ENCODE measurements at places on chromosomes 6 and 20.

DNA sequence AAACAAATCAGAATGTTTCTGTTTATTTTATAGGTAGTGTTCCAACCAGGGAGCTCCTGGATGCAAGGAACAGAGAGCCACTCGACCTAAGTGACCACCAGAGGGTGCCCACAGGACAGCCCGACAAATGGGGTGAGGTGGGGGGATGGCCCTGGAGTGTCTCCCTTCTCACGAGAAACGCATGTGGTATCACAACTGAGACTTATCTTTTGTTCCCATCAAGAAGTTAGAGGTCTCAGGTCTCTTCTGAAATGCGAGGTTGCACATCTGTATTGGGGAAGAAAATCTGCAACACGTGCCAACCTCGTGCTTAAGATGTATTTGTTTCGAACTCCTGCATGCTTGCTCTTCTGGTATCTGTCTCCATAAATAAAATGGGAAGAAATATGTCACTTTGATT, 104.0 kb downstream of the ISM1 start:
- no peak for DNase-seq

GRCh38 chr6:83057705-83058321, 7.8 kb downstream of the UBE3D start:
- no peak for DNase-seq

GRCh38 chr6:145406783-145407182, 328.5 kb downstream of the EPM2A start:
- DNase-seq, result no peak

- no peak for DNase-seq
These were observed 2.2 kb downstream of the HSPA1B start for GRCh38 chr6:31829633-31830283.

- DNase-seq, result no peak
These were observed 80.1 kb downstream of the UTRN start for GRCh38 chr6:144365271-144365670.

DNA sequence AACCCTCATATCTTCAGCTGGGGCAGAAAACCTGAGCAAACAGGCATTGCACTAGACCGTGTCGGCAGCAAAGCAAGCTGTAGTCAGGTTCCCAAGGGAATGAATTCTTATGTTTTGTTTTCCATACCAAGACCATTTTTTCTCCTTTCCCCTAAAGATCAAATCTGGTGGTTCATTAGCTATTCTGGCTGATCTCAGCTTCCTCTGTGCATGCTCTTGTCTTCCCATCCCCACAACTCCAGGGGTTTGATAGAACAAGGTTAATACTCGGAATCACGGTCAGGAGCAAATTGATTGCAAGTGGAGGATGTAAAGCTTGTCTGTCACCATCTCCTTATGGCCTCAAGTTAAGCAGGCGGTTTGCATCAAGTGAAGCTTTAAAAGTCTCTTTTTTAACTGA, 778.8 kb downstream of the KIF16B start:
- no peak for DNase-seq

DNA sequence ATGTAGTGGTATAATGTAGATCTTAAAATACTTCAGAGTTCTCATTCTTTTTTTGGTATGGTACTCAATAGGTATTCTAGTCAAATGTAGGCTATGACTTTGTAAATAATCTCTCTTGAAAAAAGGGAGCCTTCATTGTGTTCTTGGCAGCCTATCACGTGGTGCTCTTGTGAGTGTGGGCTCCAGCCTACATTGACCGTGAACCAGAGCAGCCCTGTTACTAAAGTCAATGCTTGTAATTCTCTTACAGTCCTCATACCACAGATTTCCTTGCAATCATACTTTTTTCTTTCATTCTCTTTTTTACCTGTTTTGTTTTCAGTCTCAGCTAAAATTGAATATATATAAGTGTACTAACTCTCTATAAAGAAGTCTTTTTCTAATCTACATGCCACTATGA, 31.1 kb downstream of the ARID1B start:
- no peak for DNase-seq

- DNase-seq, result no peak
These were observed 831 bp upstream of the SIRPB2 start for GRCh38 chr20:1491860-1492642.

DNA sequence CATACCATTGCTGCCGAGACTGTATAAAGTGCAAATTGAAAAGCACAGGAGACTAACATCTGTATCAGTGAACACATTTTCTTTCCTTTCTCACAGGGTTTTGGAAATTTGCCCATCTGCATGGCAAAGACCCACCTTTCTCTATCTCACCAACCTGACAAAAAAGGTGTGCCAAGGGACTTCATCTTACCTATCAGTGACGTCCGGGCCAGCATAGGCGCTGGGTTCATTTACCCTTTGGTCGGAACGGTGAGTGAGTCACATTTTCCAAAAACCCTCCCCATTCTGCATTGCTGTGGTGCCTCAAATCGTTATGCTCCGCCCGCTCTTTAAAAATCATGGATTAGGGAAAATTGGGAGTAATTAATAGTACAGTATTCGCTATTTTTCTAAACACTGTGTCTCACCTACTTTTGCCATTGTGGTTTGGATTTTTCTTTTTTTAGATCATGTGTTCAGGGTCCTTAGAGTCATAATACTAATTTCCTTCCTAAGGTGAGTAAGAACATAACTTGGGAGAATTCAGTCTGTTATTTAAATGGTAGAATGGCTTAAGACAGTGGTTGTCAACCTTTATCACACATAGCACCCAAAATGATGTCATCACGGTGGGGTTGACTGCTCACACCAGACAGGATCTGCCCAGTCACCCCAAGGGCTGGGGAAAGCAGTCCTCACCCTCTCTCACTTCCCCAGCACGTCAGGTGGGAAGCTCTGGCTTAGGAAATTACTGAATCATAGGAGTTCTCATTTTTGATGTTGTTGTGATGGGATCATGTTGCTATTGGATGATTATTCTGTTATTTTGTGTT, 171.6 kb downstream of the MTHFD1L start:
- DNase-seq, result no peak

GRCh38 chr20:19376451-19377229, 164.2 kb downstream of the SLC24A3 start:
- DNase-seq, result no peak

DNA sequence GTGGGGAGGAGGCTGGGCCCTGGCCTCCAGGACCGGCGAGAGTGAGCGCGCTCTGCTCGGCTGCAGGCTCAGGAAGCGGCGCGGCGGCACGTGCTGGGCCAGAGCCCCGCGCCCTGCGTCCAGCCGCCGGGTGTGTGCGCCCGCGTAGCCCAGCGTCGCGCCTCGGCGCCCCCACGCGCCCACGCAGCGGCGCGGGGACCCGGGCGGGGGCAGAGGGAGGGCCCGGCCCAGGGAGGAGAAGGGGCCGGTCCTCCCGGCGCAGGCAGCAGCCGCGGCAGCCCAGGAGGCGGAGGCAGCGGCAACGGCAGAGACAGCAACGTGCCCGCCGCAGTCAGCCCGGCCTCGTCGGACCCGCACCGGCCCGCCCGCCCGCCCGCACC, at the start of gene EYA2:
Gene EYA2 (plus strand): TSS at position 265 of the 380 bp plus-strand sequence. CDS start 95,168 bp downstream, outside the sequence.
- no peak for DNase-seq

DNA sequence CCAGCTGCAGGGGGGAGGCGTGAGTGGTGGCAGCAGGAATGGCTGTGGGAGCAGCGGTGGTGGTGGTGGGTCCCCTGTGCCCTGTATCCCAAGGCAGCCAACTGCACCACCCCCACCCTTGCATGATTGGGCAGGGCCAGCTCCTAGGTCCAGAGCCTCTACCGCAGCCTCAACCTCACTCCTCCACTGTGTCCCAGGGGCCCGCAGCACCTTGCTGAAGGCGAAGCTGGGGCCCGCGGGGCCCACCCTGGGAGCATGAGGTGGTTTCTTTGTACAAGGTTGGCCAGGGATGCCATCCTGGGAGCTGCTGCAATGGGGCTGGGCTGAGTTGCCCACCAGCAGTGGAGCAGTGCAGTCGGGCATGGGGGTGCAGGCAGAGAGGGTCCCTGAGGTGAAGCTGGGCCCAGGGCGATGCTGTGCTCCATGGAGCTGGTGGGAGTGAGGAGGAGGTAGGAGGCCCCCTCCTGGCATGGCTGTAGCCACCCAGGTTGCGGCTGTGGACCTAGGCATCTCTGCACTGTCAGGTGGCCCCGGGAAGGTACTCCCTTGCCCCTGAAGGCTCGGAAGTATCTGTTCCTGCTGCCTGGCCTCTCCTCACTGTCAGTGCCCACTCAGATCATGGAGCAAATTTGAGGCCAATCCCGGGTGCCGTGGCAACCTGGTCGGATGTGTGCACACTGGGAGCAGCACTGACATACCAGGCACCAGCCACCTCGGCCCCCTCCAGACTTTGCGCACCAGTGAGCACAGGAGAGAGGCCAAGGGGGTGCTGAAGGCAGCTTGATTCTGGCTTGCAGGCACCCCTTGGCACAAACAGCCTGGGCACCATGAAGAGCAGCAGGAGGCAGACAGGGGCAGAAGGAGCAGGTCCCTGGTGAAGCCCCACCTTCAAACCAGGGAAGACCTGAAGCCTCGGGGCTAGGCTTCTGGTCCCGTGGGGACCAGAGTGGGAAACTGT, 60.2 kb upstream of the L3MBTL3 start:
- no peak for DNase-seq

- no peak for DNase-seq
These were observed 7.1 kb downstream of the MOCS1 start for GRCh38 chr6:39927159-39927558.

DNA sequence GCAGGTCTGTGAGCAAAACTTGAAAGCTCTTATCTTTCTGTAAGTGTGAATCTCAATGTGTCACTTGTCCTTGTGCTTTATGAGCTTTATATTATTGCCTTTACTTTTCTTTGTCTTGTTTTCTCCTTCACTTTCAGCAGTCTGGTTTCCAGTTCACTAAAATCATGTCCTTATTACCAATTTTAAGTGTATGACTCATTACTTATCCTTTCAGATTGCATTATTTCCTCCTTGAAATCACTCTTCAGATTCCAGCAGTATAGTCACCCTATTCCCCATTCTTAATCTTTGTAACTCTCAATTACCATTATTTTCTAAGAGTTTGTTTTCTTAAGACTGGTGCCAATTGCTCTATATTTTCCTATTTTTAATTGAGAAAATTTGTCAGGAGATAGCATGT, 117.4 kb upstream of the GRIK2 start:
- DNase-seq, result no peak

DNA sequence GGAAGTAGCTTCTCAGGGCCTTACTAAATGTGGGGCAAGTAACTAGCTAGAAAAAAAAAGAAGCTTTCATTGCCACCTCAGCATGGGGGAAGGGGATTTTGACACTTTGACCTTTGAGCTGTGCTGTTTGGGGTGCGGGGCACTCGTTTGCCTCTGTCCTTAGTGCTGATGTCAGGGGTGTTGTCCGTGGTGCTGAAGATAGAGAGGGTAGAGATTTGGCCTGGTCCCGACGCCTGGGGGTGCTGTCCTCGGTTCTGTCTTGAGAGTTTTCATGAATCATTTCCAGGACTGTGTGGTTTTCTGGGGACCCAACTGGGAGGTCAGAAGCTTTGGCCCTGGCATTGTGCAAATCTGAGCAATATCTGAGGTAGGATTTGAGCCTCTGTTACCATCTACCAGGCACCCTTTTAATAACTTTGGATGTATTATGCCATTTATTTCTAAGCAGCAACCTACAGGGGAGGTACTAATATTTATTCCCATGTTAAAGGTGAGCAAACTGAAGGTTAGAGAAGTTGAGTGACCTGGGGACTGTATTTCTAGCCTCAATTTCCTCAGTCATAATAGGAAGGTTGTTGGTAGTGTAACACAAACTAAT, 78.0 kb downstream of the DLGAP4 start:
- DNase-seq, result peak; percentile 42

DNA sequence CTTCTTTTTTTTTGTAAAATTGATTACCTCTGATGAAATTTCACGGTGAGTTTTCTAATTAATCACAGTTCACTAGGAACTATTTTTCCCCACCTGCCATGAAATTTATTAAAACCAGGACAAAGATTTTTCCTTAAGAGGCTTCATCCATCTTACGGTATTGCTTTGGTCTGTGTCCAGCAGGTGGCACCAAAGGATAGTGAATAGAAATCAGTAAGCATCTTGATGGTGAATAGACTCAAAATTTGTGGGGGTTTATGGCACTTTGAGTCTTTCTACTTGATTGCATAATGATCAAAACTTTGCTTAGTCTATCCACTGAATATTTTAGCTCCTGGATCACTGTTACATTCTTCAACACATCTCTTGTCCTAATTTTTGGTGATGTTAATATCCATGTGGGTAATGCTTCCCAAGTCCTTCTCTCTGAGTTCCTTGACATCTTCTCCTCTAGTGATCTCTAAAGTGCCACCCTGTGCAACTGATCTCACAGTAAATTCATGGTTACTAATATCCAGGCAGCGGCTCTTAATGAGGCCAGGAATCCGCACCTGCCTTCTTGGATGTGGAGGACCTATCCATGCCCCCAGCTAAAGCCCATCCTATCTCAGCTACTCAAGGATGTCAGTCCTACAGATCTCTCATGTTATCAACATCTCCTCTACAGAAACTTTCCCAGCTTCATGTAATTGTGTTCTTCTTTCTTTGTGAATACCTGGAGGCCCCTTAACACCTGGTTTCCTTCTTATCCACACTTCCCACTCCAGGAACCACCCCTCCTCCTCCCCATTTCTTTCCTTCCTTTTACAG, 54.5 kb downstream of the STMND1 start:
- DNase-seq, result peak; percentile 15

DNA sequence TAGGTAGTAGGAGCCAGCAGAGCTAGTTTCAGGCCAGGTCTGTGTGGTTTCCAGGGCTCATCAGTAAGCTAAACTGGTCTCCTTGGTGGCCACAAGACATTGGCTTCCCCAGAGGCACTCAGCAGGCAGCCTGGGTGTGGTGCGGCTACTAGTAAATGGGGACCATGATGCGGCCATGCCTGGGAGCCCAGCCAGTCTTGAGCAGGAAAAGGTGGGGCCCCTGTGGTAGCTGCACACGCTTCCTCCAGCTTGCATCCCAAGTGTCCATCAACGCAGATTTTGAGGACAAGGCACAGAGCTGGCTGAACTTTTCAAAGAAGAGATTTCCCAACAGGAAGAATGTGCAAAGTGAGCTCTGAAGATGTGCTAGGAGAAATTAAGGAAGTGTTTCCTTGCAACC, 107.4 kb upstream of the NAA20 start:
- DNase-seq, result no peak

- no peak for DNase-seq
These were observed 132.4 kb upstream of the SYNDIG1 start for GRCh38 chr20:24337069-24337468.

DNA sequence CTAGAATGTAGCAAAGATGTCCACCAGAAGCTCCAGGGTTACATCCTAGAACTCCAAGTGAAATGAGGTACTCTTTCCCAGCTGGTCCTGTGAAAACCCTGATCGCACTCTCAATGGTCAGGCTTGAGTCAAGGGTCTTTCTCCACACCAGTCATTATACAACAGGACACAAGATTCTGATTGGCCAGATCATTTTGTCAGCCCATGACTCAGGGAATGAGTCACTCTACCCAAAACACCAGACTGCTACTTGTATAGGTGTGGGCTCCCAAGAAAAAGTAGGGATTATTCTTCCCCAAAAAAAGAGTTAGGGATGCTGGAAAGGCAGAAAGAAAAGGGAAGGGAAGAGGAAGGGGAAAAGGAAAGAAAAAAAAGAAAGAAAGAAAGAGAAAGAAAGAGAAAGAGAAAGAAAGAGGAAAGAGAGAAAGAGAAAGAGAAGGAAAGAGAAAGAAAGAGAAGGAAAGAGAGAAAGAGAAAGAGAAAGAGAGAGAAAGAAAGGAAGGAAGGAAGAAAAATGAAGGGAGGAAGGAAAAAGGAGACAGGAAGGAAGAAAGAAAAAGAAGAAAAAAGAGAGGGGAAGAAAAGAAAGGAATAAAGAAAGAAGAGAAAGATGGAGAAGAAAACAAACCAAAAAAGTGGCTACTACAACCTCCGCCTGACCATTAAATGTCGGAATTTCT, 30.5 kb downstream of the ANKEF1 start:
- no peak for DNase-seq
